ENCODE measurements at places on chromosomes 7 and 10. TPM values are rescaled to one million over a fixed set of nuclear protein-coding genes. Genes with fewer than 3 reads are reported as not detected.

DNA sequence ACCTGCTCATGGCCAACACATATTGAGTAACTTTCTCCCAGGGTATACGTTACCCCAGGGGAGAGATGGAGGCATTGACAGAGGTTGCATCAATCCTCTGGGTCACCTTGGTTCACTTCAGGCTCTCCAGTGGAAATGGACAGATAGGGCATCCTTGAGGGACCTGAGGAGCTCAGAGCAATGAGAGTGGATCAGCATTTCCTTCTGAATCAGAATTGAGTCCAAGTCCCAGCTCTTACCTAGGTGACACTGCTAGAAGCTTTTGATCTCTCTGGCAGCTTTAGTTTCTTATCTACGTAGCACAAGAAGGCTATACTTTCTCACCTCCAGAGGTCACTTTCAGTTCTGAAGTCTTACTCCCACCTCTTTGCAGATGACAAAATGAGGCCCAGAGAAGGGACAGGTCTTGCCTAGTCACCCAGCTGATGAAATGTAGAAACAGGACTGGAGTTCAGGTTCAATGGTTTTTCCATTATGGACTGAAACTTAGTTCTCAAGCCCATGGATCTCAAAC, 35.2 kb downstream of the PANK1 start:
- no peak for DNase-seq

DNA sequence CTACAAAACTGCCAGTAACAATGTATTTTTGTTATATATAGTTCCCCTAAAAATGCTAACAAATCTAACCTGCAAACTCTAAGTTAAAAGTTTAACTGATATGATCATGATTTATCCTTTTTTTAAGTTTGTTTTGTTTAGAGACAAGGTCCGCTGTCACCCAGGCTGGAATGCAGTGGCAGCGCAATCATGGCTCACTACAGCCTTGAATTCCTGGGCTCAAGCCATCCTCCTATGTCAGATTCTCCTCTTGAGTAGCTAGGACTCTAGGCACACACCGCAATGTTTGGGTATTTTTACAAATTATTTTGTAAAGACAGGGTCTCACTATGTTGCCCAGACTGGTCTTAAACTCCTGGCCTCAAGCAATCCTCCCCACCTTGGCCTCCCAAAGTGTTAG, 46.6 kb downstream of the ORC5 start:
- DNase-seq, result no peak

GRCh38 chr10:19987931-19988330, 171.7 kb downstream of the PLXDC2 start:
- no peak for DNase-seq

- peak; percentile 92 for DNase-seq
Measured at GRCh38 chr7:50446542-50446960, 3.6 kb downstream of the FIGNL1 start.

- DNase-seq, result no peak
Measured at GRCh38 chr7:130290745-130291144, 2.2 kb upstream of the CPA4 start.

GRCh38 chr10:71525721-71526120, 129.0 kb downstream of the CDH23 start:
- no peak for DNase-seq

GRCh38 chr10:16341637-16342036, 95.2 kb upstream of the PTER start:
- no peak for DNase-seq

- no peak for DNase-seq
Measured at GRCh38 chr10:47451273-47451997, 32.5 kb downstream of the ANXA8 start.

DNA sequence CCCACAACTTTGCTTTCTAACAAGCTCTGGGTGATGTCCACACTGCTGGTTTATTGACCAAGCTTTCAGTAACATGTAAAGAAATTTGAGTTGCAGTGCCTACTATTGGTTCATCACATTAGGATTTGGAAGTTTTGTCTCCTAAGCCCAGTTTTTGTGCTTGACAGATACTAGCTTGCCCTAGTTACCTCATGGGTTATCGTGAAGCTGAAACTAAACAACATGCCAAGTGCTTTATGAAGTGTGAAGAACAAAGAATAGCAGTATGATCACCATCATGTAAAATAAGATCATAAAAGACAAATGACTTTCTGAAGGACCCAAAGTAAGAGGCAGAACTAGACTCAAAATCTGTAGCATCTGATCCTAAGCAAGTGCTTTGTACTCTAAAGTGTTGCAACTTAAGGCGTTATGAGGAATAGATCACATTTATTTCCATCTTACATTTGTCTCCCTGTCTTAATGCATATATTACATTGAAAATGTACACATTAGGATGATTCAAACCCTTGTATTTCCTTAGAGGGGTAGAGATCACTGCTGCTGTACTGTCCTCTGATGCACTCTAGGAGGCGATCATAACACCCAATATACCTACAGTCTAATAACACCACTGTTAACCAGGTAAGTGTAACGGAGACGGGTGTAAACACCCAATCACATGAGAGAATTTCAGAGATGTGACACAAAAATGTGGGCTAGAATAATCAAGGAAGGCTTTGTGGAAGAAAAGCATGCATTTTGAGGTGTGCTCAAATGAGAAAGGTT, 71.3 kb downstream of the NRCAM start:
- DNase-seq, result no peak

DNA sequence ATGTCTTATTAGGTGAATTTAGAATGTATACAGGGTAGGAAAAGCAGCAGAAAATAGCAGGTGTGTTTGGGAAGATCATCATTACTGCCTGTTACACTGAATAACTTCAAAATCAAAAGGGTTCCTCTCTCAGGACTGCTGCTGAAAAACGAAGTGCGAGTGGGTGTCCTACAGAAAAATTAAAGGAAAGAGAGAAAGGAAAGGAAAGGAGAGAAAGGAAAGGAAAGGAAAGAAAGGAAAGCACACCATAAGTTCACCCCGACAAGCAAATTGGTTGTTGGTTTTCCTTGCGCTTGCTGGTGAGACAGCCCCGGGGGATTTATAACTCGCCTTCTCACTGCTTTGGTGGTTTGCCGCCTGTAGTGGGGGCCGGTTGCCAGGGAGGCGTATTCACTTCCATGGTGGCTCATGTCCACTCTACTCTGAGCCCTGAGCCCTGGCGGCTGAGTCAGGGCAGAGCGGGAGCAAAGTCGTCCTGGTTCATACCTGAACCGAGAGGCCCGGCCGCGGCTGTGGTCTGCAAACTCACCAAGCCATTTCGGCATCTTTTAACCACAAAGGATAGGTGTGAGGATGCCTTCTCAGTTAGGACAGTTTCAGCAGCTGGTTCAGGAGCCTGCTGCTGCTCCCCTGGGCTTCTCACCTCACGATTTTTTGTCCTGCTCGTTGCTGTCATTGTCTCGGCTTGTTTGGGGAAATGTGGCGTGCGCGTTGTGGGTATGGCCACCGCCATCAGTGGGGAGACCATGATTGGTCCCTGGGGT, 26.1 kb downstream of the INPP5A start:
- no peak for DNase-seq

Gene USP54
- total RNA-seq, result 32.8 TPM

Gene POLR2J2
- 10.0 TPM for total RNA-seq

Gene FEZF1
- total RNA-seq, result not detected

Gene ERVW-1
- total RNA-seq, result not detected

Gene TMEM72
- not detected for total RNA-seq

Measured in Panc1 (cell line).